NCI-H1105 (cell line): ENCODE measurements at places on chromosomes 6 and 20.

- no peak for DNase-seq
Measured at GRCh38 chr6:161064915-161065314, 73.3 kb downstream of the MAP3K4 start.

DNA sequence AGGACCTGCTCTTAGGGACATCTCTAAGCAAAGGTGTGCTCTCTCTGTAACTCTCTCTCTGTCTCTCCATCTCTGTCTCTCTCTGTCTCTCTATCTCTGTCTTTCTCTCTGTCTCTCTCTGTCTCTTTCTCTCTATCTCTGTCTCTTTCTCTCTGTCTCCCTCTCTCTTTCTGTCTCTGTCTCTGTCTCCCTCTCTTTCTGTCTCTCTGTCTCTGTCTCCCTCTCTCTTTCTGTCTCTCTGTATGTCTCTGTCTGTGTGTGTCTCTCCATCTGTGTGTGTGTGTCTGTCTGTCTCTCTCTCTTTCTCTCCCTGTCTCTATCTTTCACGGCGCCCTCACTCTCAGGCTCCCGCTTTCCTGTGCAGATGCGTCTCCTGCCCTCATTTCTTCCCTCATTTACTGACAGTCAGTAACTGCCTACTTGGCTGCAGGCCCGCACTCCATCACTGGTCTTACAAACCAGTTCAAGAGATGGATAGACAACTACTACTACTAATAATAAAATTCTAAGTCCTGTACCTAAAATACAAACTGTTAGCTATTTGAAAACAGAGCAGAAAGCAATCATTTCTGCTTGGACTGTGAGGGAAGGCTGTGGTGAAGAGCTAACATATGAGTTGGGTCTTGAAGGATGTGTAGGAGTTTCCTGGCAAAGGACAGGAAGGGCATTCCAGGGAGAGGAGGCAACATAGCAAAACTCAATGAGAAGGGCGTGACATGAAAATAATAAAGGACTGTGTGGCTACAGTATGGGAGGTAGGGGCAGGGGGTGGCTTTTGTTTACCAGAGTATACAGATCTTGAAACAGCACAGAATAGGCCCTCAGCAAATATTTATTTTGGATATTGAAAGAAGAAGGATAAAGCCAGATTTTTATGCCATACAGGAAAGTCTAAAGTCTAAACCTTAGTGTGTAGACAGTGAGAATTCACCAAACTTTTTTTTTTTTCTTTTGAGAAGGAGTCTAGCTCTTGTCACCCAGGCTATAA, 67.8 kb upstream of the TAB2 start:
- no peak for DNase-seq

DNA sequence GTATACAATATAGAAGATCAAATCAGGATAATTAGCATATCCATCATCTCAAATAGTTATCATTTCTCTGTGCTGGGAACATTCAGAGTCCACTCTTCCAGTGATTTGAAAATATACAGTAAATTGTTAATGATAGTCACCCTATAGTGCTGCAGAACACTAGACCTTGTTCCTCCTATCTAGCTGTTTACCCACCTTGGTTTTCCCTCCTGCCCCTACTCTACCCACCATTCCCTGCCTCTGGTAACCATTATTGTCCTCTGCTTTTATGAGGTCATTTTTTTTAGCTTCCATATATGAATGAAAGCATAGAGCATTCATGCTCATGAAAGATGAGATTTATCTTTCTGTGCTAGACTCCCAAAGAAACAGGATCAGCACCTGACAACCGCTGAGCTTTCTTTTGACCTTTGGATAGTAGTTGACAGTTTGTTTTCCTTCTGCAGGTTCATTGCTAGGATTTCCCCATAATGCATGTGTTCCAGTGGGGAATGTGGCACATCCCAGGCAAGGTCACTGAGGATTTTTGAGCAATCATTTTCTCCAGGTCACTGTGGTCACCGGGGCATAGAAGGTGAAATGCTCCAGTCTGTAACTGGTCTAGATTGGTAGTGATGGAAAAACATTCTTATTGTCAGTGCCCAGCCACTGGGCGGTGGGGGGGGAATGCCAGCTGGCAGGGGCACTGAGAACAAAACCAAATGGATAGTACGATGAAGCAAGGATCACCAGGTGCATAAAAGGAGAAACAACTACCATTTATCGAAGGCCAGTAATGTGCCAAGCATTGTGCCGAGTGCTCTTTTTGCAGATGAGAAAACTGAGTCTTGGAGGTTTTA, 33.6 kb upstream of the BCAS1 start:
- no peak for DNase-seq

DNA sequence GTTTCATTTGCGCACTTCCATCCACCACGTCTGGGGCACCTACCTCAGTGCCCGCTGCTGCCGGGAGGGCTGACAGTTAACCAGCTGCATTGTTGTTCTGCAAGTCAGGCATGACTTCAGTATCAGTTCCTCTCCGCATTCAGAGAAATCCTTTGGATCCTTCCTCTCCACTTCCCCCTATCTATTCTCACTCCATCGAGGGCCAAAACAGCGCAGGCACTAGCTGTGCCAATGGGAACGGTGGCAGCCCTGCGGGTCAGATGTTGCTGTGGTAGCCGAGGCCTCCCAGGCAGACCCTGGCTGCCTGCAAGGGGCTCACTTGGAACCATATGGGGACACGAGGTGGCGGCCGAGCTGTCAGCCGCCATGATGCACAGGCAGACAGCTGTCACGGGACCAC, 64.2 kb upstream of the INSM1 start:
- DNase-seq, result no peak

- DNase-seq, result no peak
Measured at GRCh38 chr6:26158581-26159356, 71.5 kb downstream of the HFE start.

DNA sequence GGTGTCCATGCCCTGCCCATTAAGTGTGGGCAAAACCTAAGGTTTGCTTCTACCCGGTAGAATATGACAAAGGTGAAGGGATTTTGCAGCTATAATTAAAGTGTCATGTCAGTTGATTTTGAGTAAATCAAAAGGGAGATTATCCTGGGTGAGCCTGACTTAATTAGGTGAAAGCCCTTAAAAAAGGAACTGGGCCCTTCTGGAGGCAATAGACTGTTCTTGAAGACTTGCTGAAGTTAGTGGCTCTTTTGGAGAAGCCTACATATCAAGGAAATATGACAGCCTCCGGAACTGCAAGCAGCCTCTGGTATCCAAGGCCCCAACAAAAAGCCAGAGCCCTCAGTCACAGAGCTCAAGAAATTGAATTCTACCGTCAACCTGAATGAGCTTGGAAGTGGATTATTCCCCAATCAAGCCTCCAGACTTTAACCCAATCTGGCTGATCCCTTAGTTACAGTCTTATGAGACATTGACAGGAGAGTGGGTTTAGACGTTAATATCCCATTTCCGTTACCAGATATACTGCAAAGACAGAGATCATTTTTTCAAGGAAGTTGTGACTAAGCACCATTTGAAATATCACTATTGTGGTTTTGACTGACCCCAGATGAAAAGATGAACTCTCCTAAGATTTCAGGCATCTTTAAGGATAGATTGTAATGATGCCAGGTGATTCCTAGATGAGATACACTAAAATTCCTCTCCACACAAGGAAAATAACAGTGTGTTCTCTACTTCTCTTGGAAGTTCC, 303.4 kb downstream of the PLCB1 start:
- DNase-seq, result no peak

GRCh38 chr6:151357758-151358436, 33.5 kb downstream of the ZBTB2 start:
- no peak for DNase-seq

- DNase-seq, result peak; percentile 90
Measured at GRCh38 chr6:36546920-36547645, at the start of gene STK38. Gene STK38 (minus strand): TSS chr6:36547479. CDS start chr6:36540202, 7,277 bp downstream.

- DNase-seq, result no peak
Measured at GRCh38 chr6:95654176-95654575, 76.8 kb downstream of the MANEA start.

DNA sequence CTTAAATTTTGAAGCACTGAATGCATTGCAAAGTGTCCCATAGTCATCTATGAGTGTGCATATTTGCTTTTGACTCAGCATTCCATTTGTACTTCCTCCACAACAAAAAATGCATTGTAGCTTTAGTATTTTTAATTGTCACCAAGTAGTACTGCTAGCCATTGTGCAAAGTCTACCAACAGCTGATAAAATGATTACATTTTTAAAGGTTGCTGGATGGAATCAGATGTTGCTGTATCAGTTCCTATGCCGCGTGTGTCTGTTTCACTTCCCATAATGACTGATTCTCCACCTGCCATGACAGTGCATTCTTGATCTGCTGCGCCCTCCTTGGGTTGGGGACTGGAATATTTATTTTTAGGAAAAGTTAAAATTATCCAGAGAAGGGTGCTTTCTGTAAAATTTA, 41.2 kb downstream of the SLX4IP start:
- no peak for DNase-seq

DNA sequence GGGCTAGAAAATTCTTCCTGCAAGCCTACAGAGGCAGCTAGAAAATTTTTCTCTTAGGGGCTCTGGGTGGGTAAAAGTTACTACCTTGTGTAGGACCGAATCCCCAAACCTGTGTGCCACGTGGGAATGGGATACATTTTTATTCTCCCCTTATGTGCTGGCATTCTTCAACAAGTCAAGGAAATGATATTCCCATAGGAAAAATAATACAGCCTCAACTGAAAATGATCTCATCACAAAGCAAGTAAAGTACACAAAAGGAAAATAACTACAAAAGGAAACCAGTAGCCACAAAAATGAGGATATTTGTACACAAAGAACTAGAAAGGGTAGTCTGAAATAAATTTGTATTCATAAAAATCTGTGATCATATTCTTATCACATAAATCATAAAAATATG, 298.1 kb downstream of the LAMA2 start:
- no peak for DNase-seq

DNA sequence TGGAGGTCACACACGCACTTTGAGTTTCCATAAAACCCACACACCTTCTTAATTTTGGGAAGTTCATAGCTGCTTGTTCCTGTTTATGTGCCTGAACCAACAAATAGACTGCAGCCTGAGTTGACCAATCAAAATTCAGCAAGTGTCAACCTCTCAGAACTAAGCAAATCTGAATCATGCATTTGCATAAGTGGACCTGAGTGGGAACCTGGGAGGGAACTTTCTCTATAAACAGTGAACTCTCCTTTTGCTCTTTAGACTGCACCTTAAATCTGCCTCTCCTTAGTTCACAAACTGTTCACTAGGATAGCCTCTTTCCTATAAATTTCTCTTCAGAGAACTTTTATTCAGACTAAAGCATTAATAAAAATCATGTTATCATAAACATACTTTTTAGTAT, 37.9 kb downstream of the SLC17A1 start:
- no peak for DNase-seq

GRCh38 chr20:7903429-7903828, 36.8 kb downstream of the HAO1 start:
- no peak for DNase-seq

DNA sequence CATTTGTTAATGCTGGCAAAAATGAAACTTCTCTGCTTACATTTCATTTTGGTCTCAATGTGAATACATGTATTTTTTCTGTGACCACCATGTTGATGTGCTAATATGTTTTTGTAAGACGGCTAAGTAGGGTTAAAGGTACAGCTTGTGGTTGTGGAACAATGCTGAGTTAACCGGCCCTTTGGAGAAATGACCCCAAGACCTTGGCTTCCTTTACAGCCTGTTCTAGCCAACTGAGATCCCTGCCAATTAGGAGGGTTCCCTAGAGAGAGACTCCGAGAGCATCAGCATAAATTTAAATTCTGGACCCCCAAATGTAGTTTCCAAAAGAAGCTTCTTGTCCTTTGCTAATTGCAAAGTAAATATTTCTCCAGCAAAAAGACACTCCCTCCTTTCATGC, 44.4 kb downstream of the RSPO3 start:
- no peak for DNase-seq

DNA sequence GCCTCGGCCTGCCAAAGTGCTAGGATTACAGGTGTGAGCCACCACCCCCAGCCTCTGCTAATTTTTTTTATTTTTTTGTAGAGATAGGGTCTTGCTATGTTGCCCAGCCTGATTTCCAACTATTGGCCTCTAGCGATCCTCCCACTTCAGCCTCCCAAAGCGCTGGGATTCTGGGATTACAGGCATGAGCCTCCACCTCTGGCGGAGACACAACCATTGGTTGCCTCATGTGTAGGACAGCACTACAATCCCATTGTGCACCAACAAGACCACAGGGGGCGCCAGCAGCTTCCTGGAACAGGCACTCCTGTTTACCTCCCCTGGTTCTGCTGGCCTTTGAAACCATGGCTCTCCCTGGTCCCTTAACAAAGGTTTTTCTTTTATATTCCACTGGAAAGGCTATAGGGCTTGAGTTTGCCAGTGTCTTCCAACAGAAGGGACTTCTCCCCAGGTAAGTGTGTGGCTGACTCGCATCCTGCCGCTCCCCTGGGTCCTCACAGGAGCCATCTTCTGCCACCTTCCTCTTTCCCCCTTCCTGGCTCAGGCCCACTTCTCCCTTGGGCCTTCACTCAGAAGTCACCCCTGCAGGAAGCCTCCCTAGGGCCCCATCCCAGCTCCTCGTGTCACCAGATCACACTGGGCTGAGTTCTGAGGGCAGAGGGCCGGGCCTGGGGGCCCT, 39.2 kb upstream of the TLDC2 start:
- peak; percentile 28 for DNase-seq

GRCh38 chr6:2986722-2987221, 12.9 kb upstream of the NQO2 start:
- DNase-seq, result peak; percentile 50

GRCh38 chr20:15220009-15220656, 882.7 kb upstream of the FLRT3 start:
- no peak for DNase-seq

DNA sequence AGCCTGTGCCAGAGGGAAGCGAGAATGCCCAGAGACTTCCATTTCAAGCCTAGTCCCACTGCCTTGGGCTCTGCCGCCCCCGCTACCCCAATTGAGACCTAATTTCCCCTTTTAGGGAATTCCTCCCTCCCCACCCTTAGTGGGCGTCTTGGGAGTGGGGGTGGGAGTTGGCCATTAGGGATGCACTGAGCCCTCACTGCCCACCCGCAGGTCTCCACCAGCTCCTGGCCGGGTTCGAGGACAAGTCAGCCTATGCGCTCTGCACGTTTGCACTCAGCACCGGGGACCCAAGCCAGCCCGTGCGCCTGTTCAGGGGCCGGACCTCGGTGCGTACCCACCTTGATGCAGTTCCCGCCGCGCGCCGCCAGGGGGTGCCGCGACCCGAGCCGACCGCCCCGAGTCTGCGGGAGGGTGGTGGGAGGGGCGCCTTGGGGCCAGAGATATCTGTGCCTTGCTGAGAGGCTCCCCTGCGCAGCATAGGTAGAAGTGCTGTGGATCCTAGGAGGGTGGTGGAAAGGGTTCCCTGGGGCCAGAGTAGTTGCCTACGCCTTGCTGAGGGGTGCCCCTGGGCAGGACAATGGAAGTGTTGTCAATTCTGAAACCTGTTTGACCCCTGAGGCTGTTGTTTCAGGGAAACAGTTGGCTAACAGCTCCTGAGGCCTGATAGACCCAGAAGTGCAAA, 9.2 kb downstream of the ITPA start:
- DNase-seq, result no peak

DNA sequence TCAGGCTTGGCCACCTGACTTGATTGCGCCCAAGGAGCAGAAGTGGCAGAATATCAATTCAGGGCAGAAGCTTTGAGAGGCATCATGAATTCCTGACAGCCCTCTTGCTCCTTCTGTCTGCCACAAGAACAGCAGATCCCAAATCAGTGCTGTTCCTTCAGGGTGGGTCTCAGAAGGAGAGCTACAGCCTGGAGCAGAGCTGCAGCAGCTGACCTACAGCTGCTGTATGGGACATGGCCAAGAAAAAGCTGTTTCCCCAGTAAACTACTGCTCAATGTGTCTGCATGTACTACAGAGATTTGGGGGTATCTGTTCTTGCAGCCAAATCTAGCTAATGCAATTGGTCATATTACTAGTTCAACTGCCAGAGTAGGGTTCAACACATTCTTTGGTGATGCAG, 69.0 kb downstream of the SLC22A3 start:
- DNase-seq, result no peak

- no peak for DNase-seq
Measured at GRCh38 chr6:165588515-165588914, 74.5 kb downstream of the PDE10A start.
